Muscle of leg (tissue), 16 donors: ENCODE measurements at places on chromosomes 7 and 10. TPM values are rescaled to one million over a fixed set of nuclear protein-coding genes. Genes with fewer than 3 reads are reported as not detected.

- no peak for DNase-seq
Measured at GRCh38 chr7:151306860-151307259, 34.8 kb upstream of the NUB1 start.

- no peak for DNase-seq
Measured at GRCh38 chr7:138565451-138566114, 105.5 kb downstream of the TRIM24 start.

DNA sequence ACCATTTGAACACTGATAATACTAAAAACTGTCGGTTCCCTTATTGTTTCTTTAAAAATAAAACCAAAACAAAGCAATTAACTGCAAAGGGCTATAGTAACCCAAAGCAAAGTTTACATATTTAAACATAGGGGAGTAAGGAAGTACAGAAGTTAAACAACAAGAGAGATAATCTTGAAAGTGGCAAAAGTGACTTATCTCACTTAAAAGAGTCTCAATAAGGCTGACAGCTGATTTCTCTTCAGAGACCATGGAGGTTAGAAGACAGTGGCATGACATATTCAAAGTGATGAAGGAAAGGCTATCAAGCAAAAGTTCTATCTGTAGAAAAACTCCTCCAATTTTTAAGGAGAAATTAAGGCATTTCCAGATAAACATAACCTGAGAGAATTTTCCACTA, 233.5 kb upstream of the HDAC9 start:
- no peak for DNase-seq

- DNase-seq, result no peak
Measured at GRCh38 chr7:465710-466400, 53.8 kb downstream of the PDGFA start.

Gene ITIH2
- polyA plus RNA-seq, result 0.16 TPM
